ENCODE measurements at places on chromosomes 16 and 17.

DNA sequence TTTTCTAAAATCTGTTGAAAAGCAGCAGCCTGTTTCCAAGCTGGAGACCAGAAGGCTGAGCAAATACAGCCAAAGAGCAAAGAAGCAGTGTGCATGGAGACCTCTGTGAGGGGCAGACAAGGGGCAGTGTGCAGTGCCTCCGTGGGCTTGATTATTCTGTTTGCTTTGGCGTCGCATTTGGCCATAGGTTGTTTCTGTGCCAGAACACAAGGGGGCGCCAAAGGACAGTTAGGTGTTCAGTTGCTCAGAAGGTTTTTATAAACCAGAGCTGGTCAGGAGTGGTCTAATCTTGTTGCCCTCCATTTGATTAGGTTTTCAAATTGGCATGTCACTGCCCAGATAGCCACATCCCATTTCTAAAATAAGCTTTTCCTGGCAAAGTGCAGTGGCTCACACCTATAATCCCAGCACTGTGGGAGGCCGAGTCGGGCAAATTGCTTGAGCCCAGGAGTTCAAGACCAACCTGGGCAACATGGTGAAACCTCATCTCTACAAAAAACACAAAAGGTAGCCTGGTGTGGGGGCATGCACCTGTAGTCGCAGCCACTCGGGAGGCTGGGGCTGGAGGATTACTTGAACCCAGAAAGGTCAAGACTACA is 10.6 kb downstream of the MYH3 start:
- peak; percentile 61 for DNase-seq

DNA sequence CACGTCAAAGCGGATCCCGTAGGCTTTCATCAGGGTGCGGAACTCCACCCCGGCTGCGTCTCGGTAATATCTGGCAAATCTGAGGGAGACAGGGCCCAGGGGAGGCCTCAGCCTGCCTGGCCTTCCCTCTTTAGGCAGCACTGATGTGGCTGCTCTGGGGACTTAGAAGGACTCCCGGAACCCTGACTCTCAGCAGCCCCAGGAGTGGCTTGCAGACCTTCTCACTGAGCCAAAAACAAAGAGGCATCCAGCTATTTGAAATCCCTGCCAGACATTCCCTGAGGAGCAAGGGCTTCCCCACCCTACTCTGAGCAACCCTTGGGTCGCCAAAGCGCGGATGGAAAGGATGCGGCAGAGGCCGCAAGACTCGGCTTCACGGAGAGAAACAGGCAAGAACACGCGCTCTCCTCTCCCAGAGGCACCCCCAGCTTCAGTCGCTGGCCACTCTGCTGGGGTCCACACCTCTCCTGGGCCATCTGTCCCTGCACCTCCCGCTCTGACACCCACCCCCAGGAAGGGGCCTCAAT is 7.9 kb downstream of the P2RX5 start:
- no peak for DNase-seq

GRCh38 chr16:67941469-67942199 is 2.3 kb downstream of the LCAT start:
- no peak for DNase-seq

DNA sequence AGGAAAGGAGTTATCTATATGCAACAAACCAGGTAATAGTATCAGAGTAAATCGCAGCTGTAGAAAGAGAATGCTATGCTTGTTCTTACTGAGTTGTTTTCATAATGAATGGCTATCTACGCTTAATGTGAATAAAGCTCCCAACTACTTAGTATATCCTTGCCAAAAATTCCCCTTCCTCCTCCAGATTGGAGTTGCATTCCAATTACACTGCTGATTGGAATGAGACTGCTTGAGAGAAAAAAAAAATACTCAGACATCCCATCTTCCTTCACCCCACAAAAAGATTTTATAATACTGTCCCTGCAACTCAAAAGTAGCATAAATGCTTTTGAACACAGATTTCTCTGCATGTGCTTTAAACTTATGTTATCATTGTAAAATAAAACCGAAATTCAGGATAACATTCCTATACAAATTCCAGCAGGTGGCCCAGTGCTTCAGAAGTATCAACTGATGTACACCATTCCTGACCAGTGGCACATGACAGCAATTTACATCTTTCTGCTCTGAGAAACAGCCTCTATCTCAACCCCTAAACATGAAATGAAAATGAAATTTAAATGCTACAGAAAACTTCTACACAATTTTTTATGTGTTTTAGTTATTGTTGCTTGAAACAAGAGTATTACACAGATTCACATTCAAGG is 47.0 kb downstream of the SMURF2 start:
- no peak for DNase-seq

GRCh38 chr17:1180958-1181752 is 1.4 kb upstream of the ABR start:
- DNase-seq = no peak

All from HTR-8/SVneo (cell line).